ENCODE measurements at places on chromosomes 5 and 9. TPM values are rescaled to one million over a fixed set of nuclear protein-coding genes. Genes with fewer than 3 reads are reported as not detected.

CDX1 gene
- not detected for total RNA-seq

- no peak overlapping the region for H3K27ac ChIP-seq
- DNase-seq = no peak
- no peaks in the 10 kb centered on the region for H3K36me3 ChIP-seq
- H3K4me3 ChIP-seq = no peak overlapping the region
These were observed 35.6 kb upstream of the LMNB1 start for GRCh38 chr5:126741361-126741760.

ANKRD18B gene
- total RNA-seq = not detected

PCDHB8 gene
- not detected for total RNA-seq

SLC34A3 gene
- not detected for total RNA-seq

- H3K36me3 ChIP-seq = no peaks in the 10 kb centered on the region
- DNase-seq = no peak
- H3K4me3 ChIP-seq = no peak overlapping the region
- H3K27me3 ChIP-seq = no peaks in the 10 kb centered on the region
- H3K4me1 ChIP-seq = peaks cover 4% of the 10 kb centered on the region
These were observed 237.5 kb upstream of the ADRA1B start for GRCh38 chr5:159678657-159679392.

MEGF10 gene
- total RNA-seq = not detected

CLIC3 gene
- 14.7 TPM for total RNA-seq

DNA sequence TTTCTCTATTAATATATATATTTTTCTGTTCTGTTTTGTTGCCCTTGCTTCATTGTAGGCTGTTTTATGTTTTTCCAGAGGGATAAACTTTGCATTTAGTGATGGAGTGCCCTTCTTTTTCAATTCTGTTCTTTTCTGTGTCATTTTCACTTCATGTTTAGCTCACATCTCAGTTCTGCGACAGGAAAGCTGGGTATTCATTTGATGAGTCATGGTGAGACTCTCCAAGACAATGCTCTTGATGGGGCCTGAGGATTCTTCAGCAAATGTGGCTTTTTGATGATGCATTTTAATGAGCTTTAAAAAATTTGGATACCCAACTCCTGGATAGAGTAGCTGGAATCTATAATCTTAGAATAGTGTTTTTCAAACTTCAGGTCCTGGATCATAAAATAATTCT is 56.5 kb upstream of the SPATA31D4 start:
- DNase-seq = no peak
- H3K27me3 ChIP-seq = no peaks in the 10 kb centered on the region
- H3K4me3 ChIP-seq = no peak overlapping the region
- no peak overlapping the region for H3K27ac ChIP-seq
- H3K4me1 ChIP-seq = no peaks in the 10 kb centered on the region

DNA sequence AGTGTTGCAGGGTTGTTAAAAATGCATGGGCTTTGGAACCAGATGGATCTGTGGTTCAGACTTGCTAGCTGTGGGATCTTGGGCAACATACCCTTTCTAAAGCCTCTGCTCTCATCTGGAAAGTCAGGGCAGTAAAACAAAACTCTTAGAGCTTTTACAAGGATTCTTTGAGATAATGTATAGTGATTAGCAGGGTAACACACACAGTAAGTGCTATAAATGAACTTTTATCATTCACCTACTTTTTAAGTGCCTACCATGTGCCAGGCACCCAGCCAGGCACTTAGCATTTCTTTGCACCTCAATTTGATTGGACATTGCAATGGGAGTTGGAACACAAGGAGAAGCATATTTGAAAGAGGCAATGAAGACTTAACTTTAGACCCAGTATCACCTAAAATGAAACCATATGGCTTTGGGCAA is 208.6 kb upstream of the PAPPA start:
- H3K36me3 ChIP-seq = no peaks in the 10 kb centered on the region
- no peak overlapping the region for H3K4me3 ChIP-seq
- H3K4me1 ChIP-seq = no peaks in the 10 kb centered on the region
- no peak overlapping the region for H3K27ac ChIP-seq
- no peaks in the 10 kb centered on the region for H3K27me3 ChIP-seq

DNA sequence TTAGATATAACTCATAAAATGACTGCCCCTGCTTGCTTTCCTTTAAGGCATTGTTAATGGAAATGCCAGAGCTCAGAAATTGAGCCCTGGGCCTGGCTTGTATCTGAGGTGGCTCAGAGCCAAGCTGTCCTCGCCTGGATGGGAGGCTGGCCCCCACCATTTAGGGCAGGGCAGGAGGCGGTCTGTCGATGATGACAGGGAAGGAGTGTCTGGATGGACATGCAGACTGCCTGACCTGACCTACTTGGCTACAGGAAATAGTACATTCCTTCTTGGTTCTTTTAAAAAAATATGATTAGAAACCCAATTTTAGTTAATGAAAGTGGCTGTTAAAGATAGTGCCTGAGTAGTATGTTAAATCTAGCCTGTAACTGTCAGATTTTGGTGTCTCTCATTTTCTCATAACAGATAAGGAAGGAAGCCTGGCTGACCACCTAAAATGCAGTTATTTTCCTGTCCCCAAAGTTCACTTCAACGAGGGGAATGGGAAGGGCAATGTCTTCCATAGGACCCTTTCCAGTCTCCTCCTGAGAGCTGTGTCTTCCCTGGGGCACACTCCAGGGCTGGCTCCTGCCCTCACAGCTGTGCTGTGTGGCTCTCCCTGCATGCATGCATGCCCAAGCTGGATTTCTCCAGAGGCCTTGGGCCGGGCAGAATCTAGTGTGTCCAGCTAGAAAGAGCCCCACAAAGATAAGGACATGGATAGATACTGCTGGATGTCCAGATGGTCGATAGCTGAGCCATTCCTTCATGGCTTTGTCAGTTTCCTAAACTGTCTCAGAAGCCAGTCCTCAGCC is 42.3 kb downstream of the MACROH2A1 start:
- H3K27ac ChIP-seq = no peak overlapping the region
- no peak overlapping the region for H3K4me3 ChIP-seq
- H3K4me1 ChIP-seq = peaks cover 20% of the 10 kb centered on the region
- H3K27me3 ChIP-seq = no peaks in the 10 kb centered on the region

SERINC5 gene
- 70.2 TPM for total RNA-seq

- H3K27ac ChIP-seq = no peak overlapping the region
- H3K4me1 ChIP-seq = peaks cover 7% of the 10 kb centered on the region
- no peak overlapping the region for H3K4me3 ChIP-seq
- peaks cover 6% of the 10 kb centered on the region for H3K36me3 ChIP-seq
- DNase-seq = no peak
These were observed 57.6 kb upstream of the RASA1 start for GRCh38 chr5:87210076-87210475.

SLC4A9 gene
- 0.17 TPM for total RNA-seq

DNA sequence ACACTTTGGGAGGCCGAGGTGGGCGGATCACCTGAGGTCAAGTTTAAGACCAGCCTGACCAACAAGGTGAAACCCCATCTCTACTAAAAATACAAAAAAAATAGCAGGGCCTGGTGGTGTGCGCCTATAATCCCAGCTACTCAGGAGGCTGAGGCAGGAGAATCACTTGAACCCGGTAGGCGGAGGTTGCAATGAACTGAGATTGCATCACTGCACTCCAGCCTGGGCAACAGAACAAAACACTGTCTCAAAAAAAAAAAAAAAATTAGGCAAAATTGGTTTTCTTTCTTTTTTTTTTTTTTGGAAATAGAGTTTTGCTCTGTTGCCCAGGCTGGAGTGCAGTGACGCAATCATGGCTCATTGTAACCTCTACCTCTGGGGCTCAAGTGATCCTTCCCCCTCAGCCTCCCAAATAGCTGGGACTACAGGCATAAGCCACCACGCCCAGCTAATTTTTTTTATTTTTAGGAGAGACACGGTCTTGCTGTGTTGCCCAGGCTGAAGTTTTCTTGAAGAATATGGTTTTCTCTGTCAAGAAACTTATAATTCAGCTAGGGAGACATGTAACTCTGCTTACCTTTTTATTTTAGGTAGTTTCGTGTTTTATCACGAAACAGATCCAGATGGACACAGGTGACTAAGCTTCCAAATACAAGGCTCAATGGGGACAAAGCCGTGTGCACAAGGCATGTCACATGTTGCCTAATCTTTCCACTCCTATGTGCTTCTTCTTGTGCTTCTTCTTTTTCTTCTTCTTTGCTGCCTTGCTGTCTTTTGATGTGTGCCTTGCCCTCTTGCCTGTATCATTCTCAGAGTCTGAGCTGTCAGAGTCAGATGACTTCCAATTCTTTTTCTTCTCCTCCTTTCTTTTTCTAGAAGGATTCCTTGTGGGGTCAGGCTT is 14.3 kb downstream of the TTC1 start:
- peaks cover 15% of the 10 kb centered on the region for H3K36me3 ChIP-seq
- H3K4me3 ChIP-seq = no peak overlapping the region
- H3K4me1 ChIP-seq = peaks cover 22% of the 10 kb centered on the region
- DNase-seq = no peak
- no peak overlapping the region for H3K27ac ChIP-seq

DNA sequence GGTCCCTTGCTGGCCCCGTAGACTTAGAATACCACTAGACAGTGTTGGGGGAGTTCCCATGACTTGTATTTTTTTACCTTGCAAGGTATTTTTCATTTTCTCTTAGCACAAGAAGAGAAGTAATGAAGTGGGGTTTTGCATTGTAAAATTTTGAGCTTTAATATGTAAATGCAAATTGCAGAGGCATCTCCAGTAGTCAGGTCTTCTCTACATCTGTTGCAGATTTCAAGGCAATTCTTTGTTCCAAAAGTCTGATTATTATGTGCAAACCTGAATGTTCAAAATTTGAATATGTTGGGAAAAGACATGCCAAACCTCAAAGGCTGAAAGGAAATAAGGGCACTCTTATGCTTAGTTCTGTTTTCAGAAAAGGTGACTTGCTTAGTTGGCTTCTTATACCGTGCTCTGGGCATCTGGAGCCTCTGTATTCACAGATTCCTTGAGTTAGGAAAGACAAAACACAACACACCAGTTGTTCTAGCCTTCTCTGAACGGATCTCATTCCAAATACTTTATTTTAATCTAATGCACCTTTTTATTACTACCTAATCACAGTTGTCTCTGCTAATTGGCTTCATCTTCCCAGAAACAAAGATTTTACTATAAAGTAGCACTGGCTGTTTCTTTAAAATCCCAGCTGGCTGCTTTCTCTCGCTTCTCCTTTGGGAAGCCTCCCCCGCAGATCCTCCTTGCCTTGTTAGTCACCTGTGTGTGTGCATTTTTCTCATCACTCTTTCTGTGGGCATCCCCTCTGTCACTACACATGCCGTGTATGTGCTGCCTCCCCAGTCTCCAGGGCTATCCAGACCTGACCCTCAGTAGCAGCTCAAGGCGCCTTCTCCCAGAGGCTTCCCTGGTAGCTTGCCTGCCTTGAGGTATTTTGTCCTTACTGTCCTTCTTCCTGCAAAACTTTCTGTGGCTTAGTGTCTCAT is 138.2 kb downstream of the TLE4 start:
- H3K36me3 ChIP-seq = peaks cover 67% of the 10 kb centered on the region
- H3K4me3 ChIP-seq = no peak overlapping the region

DNA sequence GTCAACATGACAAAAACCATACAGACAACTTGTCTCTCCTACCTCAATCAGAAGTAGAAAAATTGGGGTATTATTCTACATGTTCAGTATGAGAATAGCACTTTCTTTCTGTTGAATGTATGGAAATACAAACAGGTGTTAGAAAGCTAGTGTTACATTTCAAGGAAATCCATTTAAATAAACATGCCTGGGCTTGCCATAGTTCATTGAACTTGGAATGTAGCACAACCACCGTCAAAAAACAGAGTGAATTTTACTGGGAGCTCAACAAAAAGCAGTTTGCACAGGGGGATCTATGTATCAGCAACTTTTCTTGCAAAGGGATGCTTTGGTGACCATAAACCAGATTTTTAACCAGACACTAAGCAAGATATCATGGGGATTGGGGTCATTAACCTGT is 307.9 kb upstream of the SMARCA2 start:
- no peaks in the 10 kb centered on the region for H3K4me1 ChIP-seq
- no peak for DNase-seq
- H3K27me3 ChIP-seq = peaks cover 14% of the 10 kb centered on the region
- H3K4me3 ChIP-seq = no peak overlapping the region

DNA sequence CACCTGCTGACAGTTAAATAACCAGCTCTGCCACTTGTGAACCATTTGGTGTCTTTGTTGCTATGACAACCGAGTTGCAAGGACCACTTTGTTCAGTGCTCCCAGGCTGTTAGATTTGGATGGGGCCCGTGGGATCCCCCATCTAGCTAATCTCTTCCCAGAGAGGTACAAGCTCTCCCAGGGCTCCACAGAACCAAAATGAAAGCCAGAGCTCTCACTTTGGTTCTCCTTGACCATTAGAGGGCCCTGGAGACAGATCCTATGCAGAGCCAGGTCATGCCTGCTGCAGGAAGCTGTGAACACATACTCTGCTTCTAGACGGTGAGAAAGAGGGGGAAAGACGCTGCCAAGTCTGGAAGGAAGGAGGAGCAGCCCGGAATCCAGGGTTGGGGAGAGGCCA is 224.6 kb downstream of the GABBR2 start:
- H3K4me1 ChIP-seq = no peaks in the 10 kb centered on the region
- no peak for DNase-seq
- no peaks in the 10 kb centered on the region for H3K36me3 ChIP-seq
- H3K4me3 ChIP-seq = no peak overlapping the region
- no peak overlapping the region for H3K27ac ChIP-seq
- no peaks in the 10 kb centered on the region for H3K27me3 ChIP-seq

DNA sequence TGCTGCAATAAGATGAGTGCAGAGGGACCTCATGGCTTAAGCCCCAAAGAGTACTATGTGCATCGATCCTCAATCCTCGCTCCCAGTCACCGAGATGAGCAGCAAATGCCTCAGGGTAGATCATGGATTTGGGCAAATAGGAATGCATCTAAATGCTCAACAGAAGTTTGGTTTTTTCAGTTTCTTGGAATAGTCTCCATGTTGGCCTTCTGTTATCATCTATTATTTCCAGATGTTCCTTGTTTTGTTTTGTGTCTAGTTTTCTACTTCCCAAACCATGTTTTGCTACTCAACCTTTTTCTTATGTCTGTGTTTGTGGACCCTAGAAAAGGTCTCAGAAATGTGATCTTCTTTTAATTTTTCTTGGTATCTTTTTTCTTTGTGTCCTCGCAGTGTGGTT is 43.5 kb upstream of the RASGRF2 start:
- H3K27ac ChIP-seq = no peak overlapping the region
- DNase-seq = no peak
- H3K4me3 ChIP-seq = no peak overlapping the region
- H3K36me3 ChIP-seq = peaks cover 15% of the 10 kb centered on the region
- H3K4me1 ChIP-seq = peaks cover 9% of the 10 kb centered on the region

PAPPA gene
- total RNA-seq = not detected

LRRTM2 gene
- 0.26 TPM for total RNA-seq

TRIM36 gene
- 0.17 TPM for total RNA-seq

GRCh38 chr9:13719981-13720676 is 440.6 kb upstream of the MPDZ start:
- H3K27ac ChIP-seq = no peak overlapping the region
- H3K4me1 ChIP-seq = no peaks in the 10 kb centered on the region
- H3K4me3 ChIP-seq = no peak overlapping the region
- DNase-seq = no peak
- H3K36me3 ChIP-seq = no peaks in the 10 kb centered on the region

DNA sequence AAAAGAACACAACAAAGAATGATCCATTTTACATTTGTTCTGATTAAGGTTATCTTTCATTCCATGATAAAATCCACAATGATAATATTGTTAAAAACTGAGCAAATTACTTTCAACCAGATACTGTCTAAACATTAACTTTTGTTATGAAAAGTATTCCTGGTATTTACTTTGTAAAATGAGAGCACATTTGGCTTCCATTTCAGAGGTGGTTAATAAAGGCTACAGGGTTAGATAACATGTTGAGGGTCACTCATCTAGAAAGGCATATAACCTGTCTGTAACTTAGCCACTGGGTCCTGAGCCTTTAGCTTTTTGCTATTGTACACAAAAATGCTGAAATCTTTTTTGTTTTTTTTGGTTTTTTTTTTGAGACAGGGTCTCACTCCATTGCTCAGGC is 99.3 kb downstream of the ANXA2R start:
- no peak overlapping the region for H3K27ac ChIP-seq
- peaks cover 5% of the 10 kb centered on the region for H3K27me3 ChIP-seq
- peaks cover 3% of the 10 kb centered on the region for H3K4me1 ChIP-seq
- H3K4me3 ChIP-seq = no peak overlapping the region
